ENCODE measurements at places on chromosomes 3 and 15. TPM values are rescaled to one million over a fixed set of nuclear protein-coding genes. Genes with fewer than 3 reads are reported as not detected.

GRCh38 chr3:194189243-194189791 is 53.4 kb downstream of the HES1 start:
- no peak for DNase-seq

- no peak for DNase-seq
Observed at GRCh38 chr3:44398853-44399252, 60.3 kb downstream of the TCAIM start.

- DNase-seq: no peak
Observed at GRCh38 chr3:190494907-190495306, 19.0 kb upstream of the IL1RAP start.

- no peak for DNase-seq
Observed at GRCh38 chr3:124904835-124905492, 17.8 kb upstream of the ITGB5 start.

GRCh38 chr15:87949575-87950223 is 306.8 kb downstream of the NTRK3 start:
- DNase-seq: no peak

- DNase-seq: no peak
Observed at GRCh38 chr15:74826364-74826819, at the start of gene CPLX3. Gene CPLX3, plus strand, starts transcription at chr15:74826627. Its CDS starts 77 bp downstream, at chr15:74826704.

- DNase-seq: no peak
Observed at GRCh38 chr15:101203607-101204189, 48.1 kb downstream of the CHSY1 start.

The CPLX3 gene
- not detected for total RNA-seq

The PGBD4 gene
- 1.5 TPM for total RNA-seq

DNA sequence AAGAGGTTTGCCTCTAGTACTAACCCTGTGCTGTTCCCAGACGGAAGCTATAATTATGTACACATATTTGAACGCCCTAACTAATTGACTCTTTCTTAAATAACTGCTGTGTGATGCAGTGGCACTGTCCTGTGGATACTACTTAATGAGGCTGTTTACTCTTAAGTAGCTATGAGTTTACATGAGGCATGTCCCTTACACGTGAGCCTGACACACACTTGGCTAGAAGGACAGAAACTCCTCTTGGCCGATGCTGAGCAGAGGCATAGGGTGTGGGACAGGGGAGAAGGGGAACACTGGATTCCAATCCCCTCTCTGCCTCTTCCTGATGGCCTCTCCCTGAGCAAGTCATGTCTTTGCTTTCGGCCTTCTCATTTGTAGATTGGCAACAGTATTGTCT is 21.9 kb downstream of the EHD4 start:
- no peak for DNase-seq

GRCh38 chr3:11641683-11642430 is 1.9 kb downstream of the VGLL4 start:
- no peak for DNase-seq

DNA sequence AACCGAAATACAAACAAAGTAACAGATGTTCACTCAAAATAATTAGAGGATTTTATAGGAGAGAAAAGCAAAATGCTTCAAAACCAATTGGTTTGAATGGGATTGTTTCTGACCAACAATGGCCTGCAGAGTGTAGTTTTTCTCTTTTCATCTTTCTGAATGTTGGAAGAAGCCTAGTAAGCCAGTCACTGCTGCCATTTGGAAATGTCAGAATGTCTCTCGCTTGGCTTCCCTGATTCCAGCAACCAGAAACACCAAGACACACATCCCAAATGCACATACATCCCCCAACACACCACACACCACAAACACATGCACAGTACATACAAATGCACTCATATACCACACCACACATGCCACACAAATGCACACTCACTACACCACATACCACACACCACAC is 403.4 kb downstream of the OCA2 start:
- DNase-seq: no peak

- no peak for DNase-seq
Observed at GRCh38 chr3:28905798-28906197, 375.1 kb upstream of the RBMS3 start.

- DNase-seq: no peak
Observed at GRCh38 chr15:66494262-66494661, 3.3 kb downstream of the SNAPC5 start.

DNA sequence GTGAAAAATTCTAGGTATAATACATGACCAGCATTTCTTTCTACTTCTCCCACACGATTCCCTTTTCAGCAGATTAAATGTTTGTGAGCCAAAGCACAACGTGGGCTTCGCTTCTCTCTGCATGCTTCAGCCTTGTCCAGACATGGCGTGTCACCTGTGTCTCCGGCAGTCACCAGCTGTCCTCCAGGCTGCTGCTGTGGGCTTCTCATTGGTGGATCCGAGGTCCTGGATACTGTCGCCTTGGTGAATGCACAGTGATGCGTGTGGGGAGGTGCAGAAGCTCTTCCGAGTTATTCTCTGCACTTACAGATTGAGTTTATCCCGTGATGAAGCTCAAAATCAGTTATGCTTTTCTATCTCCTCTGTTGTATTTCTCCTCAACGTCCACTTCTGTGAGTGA is 23.0 kb upstream of the GOLGA8J start:
- DNase-seq: no peak

DNA sequence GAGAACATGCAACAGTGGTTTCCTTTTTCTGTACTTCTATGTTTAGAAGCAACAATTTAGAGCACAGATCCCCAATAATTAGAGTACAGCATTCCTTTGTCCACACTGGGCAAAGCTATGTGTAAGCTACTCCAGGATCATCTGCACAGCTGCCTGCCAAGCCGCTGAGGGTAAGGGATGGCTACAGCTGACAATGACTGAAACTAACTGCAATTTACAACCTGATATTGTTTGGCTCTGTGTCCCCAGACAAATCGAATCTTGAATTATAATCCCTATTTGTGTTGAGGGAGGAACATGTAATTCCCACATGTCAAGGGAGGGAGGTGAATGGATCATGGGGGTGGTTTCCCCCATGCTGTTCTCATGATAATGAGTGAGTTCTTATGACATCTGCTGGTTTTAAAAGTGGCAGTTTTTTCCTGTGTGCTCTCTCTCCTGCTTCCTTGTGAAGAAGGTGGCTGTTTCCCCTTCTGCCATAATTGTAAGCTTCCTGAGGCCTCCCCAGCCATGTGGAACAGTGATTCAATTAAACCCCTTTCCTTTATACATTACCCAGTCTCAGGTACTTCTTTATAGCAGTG is 54.8 kb upstream of the TNFSF10 start:
- DNase-seq: no peak

DNA sequence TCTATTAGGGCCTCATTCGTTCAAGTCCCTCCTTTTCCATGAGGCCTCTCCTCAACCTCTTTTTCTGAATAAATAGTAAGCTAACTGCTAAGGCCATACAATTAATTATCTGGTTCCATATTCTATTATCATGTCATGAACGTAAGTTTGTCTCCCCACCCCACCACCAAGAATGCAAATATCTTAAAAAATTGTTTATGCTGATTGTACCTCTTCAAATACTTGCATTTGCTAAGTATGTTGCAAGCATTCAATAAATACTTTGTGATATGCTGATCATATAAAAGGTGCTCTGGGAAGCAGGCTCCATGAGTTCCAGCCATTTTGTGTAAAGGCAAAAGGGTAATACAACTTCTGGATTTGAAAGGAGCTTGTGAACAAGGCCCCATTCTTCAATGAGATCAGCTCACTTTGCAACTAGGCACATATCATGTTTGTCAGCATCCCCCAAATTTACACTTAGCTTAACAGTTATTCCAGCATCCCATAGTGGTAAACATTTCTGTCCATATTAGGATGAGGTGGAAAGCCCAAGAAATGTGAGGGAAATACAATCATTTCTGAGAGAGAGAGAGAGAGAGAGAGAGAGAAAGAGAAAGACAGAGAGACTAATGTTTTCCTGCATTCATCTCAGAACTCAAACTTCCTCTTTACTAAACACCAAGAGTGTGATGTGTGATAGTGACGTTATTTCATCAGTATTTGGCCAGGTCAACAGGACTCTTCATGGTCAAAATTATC is 33.2 kb downstream of the SLC12A8 start:
- DNase-seq: no peak

DNA sequence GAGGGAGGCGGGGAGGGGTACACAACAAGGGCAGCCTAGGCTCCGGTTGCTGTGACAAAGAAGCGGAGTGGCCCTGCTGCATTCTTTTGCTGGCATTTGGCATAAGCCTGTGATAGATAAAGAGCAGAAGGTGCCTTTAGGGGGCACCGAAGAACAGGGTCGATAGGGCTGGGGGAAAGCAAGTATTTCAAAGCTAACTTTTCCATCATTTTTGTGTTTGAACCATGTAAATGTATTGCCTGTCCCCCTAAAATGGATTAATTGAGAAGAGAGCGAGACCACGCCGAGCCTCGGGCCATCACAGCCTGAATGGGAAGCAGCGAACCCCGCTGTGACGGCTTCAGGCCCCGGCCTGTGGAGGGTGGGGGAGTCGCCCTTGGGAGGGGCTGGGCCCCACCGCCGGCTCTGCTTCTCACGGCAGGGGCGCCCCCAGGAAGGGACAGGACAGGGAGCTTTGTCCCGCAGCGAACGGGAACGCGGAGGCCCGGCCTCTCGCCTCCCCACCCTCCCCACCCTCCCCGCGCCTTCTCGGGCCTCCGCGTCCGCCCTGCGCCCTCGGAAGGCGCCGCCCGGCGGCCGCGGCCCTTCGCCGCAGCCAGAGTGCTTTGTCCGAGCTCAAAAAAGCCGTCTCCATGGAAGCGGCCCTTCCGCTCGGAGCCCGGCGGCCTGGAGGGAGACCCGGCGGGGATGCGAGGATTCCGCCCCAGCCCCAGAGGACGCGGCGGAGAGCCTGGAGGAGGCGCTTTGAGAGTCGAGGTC is 32.4 kb upstream of the ALDH1L1 start:
- no peak for DNase-seq

The SERPINI2 gene
- not detected for total RNA-seq

The AADACL2 gene
- 0.49 TPM for total RNA-seq

DNA sequence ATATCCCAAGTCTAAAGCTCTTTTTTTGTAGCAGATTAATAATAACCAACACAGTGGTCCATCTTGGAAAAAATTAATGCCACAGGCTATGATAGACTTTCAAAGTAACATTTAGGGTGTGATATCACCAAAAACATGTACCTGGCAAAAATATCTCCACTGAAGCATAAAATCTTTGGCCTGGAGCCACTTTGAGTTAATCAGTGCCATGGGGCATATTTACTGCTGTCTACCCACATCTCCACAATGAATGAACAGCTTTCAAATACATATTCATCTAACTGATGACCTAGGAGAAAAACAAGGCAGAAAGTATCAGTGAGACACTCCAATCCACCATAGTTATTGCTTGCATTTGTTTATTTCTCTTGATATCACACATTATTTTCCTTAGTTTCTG is 296.0 kb upstream of the MDFIC2 start:
- DNase-seq: no peak

The CLPX gene
- total RNA-seq: 46.4 TPM

The LRRC2 gene
- total RNA-seq: 2.0 TPM

DNA sequence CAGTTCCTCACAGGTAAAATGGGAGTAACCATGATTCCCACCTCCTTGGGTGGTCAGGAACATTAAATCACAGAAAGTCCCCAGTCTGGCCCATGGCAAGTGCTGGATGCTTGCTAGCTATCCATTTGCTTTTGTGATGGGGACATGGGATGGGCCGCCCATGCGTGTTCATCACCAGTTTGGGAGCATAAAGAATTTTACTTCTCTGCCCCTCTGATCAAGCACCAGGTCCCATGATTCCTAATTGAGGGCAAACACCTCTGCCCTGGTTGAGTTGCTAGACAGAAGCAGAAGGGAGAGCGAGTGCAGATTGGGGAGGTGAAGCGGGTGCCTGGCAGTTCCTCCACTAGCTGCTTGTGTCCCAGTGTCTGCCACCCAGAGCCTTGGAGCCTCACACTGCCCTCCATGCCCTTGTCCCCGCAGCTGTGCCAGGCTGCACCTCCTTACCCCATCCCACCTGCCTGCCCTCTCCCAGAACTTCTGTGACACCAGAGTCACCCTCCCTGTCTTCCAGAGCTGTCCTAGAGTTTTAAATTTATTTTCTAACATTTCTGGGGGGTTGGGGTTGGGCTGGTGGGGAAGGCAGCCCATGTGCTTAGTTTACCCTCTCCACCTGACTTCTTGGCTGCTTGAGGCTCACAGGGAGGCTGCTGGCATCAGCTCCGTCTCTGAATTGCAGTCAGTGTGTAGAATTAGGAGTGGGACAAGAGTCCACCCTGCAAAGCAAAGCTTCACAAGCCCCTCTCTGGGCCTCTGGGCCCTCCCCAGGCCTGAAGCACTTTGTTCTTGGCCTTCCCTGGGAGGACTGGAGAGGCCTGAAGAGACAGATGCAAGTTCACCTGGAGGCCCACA is 18.4 kb downstream of the CFAP100 start:
- DNase-seq: no peak

- no peak for DNase-seq
Observed at GRCh38 chr3:160035757-160036156, 47.1 kb downstream of the IL12A start.

The GOLGA6L1 gene
- not detected for total RNA-seq

DNA sequence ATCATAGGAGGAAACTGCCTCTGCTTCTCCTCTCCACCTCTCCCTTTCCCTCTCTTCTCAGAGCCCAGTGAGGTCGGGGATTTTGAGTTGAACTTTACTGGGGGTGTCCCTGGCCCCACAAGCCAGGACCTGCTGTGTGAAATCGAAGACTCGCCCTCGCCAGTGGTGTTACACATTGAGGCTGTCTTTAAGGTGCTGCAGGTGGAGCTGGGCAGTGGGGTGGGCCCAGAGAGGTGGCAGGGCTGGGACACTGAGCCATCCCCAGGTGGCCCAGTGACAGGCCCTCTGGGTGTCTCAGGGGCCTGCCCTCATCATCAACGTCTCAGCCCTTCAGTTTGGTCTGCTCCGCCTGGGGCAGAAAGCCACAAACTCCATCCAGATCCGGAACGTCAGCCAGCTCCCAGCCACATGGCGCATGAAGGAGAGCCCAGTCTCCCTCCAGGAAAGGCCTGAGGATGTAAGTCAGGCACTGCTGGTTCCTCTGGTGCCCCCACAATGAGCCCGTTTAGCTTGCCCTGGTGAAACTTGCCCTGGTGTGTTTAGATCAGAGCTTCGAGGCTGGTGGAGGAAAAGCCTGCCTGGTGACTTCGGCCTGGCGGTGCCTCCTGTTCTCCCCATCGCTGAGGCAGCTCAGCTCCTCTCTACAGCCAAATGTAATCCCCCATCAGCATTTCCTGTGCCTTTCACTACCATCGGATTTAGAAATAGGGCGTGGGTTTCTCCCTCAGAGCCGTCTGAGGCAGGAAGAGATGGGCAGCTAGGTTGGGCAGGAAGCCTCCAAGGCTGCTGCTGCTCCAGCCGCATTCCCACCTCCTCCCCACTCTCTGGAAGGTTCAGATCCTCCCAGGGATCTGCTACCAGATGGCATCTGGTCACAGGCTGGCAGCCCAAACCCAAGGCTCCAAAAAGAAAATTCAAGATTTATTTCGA is 39.2 kb downstream of the ACAA1 start:
- DNase-seq: no peak

The KBTBD12 gene
- total RNA-seq: not detected

The SCAMP2 gene
- 56.7 TPM for total RNA-seq

The TMC3 gene
- 2.7 TPM for total RNA-seq

The HMCES gene
- total RNA-seq: 16.9 TPM

The TUSC7 gene
- not detected for total RNA-seq

The EPHA3 gene
- 24.1 TPM for total RNA-seq

The TMEM207 gene
- not detected for total RNA-seq
